ENCODE measurements at places on chromosomes 2 and 18.

- DNase-seq = no peak
These were observed 93.8 kb upstream of the SKOR2 start for GRCh38 chr18:47345291-47345690.

- no peak for DNase-seq
These were observed at the start of gene POMC for GRCh38 chr2:25168256-25169072. TSS of gene POMC (minus strand) at chr2:25168580. CDS start at chr2:25164772, 3,808 bp downstream.

DNA sequence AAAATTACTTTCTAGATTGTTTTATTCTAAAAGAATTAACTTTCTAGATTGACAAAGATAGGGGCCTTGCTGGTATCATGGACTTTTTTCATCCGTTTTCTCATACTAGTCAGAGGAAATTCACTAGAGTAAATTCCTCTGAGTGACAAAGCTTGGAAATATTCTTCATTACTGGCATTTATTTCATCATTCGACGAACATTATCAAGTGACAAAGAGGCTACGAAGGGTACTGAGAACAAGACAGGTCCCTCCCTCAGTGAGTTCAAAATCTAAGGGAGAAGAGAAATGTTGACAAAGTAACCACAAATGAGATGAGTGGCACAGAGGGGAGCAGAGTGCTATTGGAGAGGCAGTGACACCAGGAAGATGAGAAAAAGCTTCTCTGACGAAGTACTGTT, 4.3 kb downstream of the EPG5 start:
- DNase-seq = no peak

DNA sequence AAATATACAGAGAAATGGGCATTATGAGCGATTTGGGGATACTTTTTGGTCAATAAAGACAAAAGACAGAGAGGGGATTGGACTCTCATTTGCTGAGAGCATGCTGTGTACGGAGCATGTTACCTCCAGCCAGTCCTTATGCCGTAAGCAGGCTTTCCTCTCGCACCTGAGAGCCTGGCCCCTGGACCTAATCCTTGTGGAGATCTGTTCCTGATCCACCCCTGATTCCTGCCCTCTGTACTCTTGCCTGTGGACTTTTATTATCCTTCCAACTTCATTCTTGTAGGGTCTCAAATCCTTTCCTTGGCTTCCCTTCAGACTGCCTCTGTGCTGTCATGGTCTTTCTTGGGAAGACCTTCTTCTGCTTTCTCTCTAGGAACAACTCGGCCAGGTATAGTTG, 803.1 kb upstream of the RAB6C start:
- no peak for DNase-seq

- DNase-seq = no peak
These were observed 60.2 kb downstream of the CDCA7 start for GRCh38 chr2:173414823-173415322.

DNA sequence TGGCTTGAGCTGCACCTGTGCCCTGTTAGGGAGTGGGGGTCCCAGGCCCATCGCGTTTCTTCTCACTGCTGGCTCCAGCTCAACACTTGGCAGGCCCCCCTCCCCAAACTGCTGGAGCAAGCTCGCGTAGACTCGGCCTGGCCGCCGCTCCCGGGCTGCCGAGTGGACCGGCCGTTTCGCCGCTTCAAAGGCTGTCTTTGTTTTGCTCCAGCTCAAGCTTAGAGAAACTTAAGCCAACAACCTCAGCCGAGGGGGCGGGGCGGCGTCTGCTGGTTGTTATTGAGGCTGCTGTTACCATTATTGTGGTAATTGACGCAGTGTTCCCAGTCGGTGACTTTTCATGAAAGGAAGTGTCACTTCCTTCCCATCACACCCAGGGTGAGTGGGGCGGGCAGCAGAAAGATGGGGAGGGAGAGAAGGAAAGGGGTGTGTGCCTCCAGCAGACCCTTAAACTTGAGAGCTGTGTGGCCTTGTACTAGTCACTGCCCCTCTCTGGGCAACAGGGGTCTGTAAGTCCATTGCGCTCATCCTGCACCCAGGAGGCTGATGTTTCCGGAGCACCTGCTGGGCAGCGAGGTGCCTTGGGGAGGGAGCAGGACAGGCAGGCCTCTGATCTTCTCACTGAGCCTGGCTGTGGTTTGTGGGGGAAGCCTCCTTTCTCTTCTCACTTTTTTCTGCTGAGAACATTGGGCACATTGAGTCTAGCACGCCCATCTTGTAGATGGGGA, 2.1 kb downstream of the ARID5A start:
- peak; percentile 85 for DNase-seq

DNA sequence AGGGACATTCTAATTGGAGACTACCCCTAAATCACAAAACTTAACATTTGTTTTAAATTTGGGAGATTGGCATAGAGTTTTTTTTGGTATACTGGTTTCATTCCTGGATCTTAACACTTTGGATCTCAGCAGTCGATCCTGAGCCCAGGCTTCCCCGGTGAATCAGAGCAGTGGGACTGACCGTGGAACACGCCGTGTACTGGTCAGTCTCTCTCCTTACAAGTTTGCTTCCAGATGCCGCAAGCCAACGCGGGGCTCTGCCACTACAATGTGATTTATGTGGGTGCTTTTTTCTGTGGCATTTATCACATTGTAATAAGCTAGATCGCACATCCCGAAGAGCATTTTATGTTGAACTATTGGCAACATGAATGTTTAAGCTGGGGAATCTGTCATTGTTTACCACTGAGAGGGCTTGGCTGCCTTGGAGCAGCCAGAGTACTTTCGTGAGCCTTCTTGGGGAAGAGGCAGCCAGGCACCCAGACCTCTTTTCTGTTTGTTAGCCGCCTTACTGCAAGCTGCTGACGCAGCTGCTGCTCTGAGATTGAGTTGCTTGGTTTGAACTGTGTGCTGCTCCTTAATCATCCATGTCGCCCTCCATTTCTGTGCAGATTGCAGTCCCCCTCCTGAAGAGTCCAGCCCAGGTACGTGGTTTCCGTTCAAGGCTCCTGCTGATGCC, 49.3 kb downstream of the COA5 start:
- no peak for DNase-seq

DNA sequence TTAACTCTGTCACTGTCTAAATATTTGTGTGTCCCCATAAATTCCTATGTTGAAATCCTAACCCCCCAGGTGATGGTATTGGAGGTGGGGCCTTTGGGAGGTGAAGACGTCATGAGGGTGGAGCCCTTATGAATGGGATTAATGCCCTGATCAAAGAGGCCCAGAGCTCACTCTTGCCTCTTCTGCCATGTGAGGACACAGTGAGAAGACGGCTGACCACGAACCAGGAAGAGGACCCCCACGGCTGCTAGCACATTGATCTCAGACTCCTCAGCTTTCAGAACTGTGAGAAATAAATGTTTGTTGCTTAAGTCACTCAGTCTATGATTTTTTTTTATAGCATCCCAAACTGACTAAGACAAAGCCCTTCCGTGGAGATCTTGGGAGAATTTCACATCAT, 71.2 kb downstream of the BCL2L11 start:
- DNase-seq = no peak

- DNase-seq = no peak
These were observed 155.5 kb downstream of the MYT1L start for GRCh38 chr2:2175381-2176090.

GRCh38 chr2:233179848-233180366, 71.6 kb upstream of the ATG16L1 start:
- no peak for DNase-seq

- peak; percentile 85 for DNase-seq
These were observed 3.5 kb upstream of the BCL2 start for GRCh38 chr18:63322908-63323634.

- DNase-seq = no peak
These were observed 208.8 kb downstream of the NBAS start for GRCh38 chr2:15352363-15352762.

DNA sequence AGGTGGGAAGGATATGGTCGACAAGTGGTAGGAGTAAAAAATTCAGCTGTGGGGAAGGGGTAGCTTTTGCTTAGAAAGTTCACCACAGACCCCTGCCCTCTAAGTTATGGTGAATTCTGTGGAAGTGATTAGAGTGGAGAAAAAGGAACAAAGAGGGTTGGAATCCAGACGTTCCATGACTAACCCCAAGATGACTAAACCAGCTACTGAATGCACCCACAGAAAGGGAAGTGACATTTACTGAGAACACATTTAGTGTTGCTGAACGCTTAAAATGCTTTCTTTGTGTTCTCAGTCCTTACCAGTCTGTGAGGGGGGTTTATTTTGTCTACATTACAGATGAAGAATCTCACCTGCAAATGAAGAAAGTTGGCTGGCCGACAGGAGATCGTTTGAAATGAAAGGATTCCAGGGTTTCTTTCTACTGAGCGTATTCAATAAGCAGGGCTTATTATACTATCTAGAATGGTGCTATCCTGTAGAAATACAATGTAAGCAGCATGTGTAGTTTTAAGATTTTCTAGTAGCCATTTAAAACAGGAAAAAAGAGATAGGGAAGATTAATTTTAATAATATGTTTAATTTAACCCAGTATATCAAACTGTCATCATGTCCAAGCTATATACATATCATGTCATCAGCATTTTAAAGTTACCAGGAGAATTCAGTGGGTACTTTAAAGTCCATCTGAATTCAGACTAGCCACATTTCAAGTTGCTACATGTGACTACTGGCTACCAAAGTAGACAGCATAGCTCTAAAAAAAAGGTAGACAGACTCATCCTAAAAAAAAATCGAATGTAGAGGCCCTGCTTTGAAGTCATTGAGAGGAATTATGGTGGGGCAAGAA, 60.1 kb downstream of the LIMS1 start:
- DNase-seq = peak; percentile 71

DNA sequence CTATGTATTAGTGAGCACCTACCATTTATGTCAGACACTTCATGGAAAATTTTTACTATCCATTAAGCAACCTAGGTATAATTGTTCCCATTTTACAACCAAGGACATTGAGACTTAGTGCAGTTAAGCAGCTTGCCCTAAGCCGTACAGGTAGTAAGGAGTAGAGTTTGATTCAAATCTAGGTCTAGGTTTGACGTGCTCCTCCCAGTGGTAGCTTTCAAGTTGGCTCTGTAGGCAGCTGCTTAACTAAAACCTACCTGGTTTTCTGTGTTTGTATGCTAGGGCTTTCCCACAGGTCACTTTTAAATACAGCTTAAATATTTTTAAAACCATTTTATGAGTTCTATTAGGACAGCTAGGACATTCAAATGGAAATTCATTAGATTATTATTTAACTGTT, 69.7 kb downstream of the NUP35 start:
- DNase-seq = no peak

DNA sequence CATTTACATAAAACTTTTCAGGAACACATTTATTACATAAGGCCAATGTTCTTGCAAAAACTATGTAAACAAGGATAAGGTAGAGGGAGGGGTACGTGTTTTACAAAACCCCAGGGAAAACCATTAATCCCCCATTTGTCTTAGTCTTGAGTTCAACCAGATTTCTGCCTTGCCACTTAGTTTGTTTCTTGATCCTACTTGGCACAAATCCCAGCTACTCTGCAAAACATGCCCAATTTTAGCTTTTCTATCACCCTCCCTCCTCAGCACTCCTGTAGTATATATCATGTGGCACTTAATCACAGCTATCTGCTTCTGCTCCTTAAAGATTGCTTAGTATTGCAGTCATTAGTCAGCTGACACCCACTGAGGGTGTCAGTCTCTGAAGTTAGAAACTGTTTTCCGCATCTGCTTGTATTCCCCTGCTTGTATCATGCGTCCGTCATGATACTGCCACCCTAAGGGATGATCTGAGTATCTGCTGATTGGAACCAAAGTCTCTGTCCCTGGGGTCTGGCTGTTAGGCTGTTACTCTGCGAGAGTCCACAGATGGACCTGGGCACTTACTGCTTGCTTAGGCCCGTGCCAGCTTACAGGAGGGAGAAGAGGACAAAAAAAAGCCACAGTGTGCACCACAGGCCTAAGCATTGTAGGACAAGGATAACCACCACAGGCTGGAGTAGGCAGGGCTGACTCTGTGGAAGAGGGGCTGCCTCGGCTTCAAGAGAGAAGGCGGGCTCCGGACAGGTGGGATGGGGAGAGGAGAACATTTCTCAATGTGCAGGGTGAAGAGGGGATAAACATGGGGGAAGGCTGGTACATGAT, 82.2 kb downstream of the EPAS1 start:
- no peak for DNase-seq

GRCh38 chr18:47341678-47342077, 90.2 kb upstream of the SKOR2 start:
- no peak for DNase-seq

DNA sequence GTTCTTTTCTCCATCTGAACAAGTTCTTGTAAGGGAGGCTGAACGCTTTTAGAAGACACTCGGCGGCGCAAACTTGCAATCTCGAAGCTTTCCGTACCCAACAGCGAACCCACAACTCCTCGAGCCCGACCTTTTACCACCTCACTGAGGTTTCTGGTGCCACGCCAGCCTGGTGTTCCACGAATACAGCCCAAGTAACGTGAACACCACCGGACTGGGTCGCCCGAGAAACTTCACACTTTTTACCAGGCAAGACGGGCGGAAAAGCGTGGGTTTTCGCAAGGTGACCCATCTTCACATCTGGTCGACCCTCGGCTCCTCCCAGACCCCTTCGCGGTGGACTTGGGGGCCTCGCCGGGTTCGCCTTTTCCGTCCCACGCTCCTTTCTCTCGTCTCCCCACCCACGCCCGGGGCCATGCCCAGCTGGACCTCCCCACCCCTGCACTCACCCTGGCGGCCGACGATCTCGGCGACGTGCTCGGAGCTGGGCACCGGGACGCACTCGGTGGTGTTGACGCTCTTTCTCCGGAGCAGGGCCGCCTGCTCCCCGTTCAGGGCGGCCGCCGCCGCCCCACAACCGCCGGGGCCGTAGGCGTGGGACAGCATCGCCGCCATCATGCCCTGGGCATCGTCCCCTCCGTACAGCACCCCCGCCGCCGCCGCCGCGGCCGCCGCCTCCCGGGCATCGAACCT, 1.2 kb downstream of the MEX3C start:
- peak; percentile 35 for DNase-seq

- DNase-seq = no peak
These were observed 2.9 kb upstream of the GGCX start for GRCh38 chr2:85564144-85564563.

DNA sequence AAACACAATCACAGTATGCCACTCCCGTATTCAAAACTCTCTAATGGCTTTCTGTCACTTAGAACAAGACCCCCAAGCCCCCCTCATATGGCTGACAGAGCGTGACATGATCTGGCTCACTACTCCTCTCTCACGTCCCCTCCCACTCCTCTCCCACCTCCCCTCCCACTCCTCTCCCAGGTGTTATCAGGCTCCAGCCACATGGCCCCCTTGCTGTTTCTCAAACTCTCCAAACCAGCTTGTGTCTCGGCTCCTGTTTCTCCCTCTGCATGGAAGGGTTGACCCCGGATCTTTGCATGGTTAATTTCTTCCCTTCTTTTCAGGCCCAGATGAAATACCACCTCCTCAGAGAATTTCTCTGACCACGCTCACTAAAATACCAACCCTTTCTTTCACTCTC, 180.8 kb downstream of the SLC8A1 start:
- no peak for DNase-seq

DNA sequence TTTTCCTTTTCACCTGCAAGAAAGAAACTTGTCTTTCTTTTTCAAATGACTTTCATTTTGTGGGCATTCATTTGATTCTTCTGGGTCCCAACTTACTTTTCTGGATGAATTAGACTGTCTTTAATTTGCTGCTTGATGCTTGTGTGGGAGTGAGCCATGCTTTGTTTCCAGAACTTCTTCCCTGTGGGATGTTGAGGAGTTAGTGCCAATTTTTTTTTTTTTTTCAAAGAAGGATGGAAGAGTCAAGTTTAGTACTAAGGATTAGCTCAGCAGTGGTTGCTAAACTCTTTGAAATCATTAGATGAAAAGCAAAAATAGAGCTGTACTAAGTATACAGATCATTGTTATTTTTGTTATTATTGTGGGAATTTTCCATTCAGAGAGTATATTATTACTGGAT, 17.2 kb upstream of the KCTD1 start:
- no peak for DNase-seq

GRCh38 chr18:71020342-71021029, 731.6 kb downstream of the SOCS6 start:
- no peak for DNase-seq

Measured in globus pallidus (tissue), 1 donor.